ENCODE measurements at places on chromosomes 7 and 10.
A peak's percentile ranks its signal among the peaks of the same experiment; 100 is the strongest.

GRCh38 chr10:60615541-60615940 lies 162.7 kb upstream of the CDK1 start:
- no peak for DNase-seq

- DNase-seq = no peak
Measured at GRCh38 chr7:155191901-155192478, 105.7 kb upstream of the INSIG1 start.

DNA sequence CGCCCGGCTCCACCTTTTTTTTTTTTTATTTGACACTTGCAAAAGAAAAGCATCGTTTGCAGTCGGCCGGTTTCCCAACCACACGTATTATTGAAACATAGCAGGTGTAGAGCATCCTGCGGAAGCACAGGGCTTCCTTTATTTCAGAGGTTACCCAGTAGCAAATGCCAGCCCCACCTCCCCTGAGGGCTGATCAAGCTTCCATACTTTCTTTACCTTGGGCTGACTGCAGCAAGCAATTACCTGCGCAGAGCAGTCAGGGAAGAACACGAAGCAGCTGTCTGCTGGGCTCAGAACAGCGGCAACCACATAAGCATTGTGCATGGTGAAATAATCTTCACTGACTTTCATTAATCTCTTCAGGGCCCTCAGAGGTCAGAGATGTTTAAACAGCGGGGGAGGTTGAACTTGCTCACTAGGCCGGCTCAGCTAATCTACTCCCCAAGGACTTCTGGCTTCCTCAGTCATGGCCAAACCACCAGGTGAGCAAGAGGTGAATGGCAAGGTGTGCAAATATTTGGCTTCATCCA lies 784.7 kb upstream of the AUTS2 start:
- no peak for DNase-seq

- no peak for DNase-seq
Measured at GRCh38 chr10:113680190-113681111, 739 bp downstream of the CASP7 start.

GRCh38 chr7:44921607-44922350 lies 36.4 kb upstream of the PURB start:
- peak; percentile 99 for DNase-seq

- no peak for DNase-seq
Measured at GRCh38 chr7:68478326-68478725, 1119.9 kb upstream of the AUTS2 start.

GRCh38 chr10:29555746-29556481 lies 78.9 kb downstream of the SVIL start:
- DNase-seq = no peak

GRCh38 chr7:46844486-46844885 lies 737.4 kb downstream of the TNS3 start:
- no peak for DNase-seq

- no peak for DNase-seq
Measured at GRCh38 chr10:33709008-33709753, 374.7 kb upstream of the NRP1 start.

GRCh38 chr7:157854066-157854891 lies 517.5 kb downstream of the DNAJB6 start:
- DNase-seq = no peak

- DNase-seq = no peak
Measured at GRCh38 chr10:36533316-36533715, 592.1 kb upstream of the ANKRD30A start.

Data from stimulated activated CD8-positive, alpha-beta memory T cell treated with anti-CD3 and anti-CD28 coated beads, Interleukin-4, amount 100 ng/mL, for 1 hour (primary cell).